H9 (cell line): ENCODE measurements at places on chromosomes 16 and 17. TPM values are rescaled to one million over a fixed set of nuclear protein-coding genes. Genes with fewer than 3 reads are reported as not detected.

XYLT2 gene
- total RNA-seq, result 24.0 and 26.4 TPM in 2 replicates

CA5A gene
- total RNA-seq, result not detected in 2 replicates

USP43 gene
- 5.2 and 5.5 TPM in 2 replicates for total RNA-seq

- peak; percentile 22 for DNase-seq
- no peak overlapping the region for H3K4me3 ChIP-seq
- H3K4me1 ChIP-seq, result no peaks in the 10 kb centered on the region; the same call in 1 of the 2 replicates
Observed at GRCh38 chr17:79655672-79656290, 44.9 kb upstream of the RBFOX3 start.

DNA sequence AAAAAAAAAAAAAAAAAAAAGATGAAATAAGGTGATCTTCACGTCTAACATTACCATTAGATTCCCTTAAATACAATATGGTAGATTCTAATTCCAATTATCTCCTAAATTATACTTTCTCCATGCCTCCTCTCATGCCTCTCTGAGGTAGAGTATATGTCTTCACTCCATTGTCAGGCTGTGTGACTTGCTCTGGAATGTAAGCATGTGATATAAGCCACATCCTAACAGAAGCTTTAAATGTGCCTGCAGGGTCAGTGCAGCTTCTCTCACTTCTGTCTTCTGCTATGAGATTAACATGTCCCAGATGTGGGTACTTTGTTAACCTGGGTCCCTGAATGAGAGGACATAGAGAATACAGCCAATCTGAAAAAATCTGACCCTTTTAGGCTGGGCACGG is 32.6 kb downstream of the MED13 start:
- H3K4me3 ChIP-seq, result no peak overlapping the region
- H3K27me3 ChIP-seq, result no peaks in the 10 kb centered on the region
- H3K27ac ChIP-seq, result no peak overlapping the region
- DNase-seq, result no peak

DNA sequence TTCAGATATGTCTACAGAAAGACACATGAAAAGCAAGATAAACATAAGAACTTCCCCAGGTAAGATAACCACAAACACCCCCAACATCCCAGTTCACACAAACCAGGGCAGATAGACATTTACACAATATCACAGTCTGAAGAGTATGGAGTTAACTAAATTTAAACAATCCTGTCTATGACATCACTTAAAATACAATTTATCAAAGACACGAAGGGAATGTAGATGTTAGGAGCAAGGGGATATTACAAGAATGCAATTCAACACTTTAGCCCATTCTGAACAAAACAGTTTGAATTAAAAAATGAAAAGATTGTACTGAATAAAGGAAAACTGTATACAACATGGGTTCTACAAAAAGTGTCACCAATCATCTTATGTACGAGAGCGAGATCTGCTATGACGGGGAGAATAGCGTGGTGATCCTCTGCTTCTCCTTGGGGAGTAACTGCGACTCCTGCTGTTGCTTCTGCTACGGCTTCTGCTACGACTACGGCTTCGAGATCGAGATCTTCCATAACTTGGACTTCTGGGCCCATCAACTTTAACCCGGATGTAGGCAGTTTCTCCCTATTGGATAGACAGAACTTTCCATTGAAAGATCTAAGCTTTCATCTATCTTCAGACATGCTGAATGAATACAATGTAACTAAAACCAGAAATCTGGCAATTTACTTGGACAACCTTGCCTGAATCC is 1.9 kb downstream of the SRSF1 start:
- DNase-seq, result no peak
- no peaks in the 10 kb centered on the region for H3K27me3 ChIP-seq
- peak overlapping the region; percentile 100 for H3K4me3 ChIP-seq
- peaks cover 3% of the 10 kb centered on the region; the same call in 1 of the 2 replicates for H3K4me1 ChIP-seq
- no peak overlapping the region for H3K27ac ChIP-seq

DNA sequence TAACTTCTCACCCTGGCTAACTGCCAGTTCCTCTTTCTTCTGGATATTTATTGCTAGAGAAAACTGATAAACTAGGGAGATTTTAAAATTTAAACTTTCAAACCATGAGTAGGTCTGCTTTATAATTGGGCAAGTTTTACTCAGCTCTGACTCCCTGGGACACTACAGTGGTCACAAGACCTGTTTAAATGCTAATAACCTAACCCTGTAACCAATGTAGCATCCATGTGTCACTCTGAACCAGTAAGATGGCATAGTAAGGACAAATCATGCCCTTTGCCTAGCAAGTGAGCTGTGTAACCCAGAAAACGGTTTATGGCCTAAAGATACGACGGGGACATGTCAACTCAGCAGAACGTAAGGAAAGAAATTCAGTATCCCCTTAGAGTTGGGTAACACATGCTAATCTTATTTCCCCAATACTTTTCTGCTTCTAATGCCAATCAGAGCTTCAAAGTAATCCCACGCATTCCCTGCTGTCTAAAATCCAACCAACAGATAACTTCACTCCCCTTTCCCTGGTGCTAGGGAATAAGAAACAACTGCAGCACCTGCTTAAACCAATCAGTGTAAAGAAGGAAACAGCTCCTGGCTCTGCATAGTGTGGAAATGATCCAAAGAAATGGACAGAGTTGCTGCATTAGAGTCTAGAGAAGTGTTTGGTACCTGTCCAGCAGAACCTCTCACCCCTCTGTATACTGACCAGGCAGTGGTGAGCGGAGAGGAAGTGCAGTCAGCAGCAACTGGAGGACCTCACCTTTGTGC is 85.7 kb downstream of the NCOR1 start:
- no peak for DNase-seq
- H3K4me1 ChIP-seq, result no peaks in the 10 kb centered on the region
